ENCODE measurements at places on chromosomes 7 and 10.
A peak's percentile ranks its signal among the peaks of the same experiment; 100 is the strongest.

- DNase-seq = no peak
These were observed 242.8 kb downstream of the GLI3 start for GRCh38 chr7:41994036-41994745.

- no peak for DNase-seq
These were observed 452 bp upstream of the TMEM140 start for GRCh38 chr7:135147341-135147898.

DNA sequence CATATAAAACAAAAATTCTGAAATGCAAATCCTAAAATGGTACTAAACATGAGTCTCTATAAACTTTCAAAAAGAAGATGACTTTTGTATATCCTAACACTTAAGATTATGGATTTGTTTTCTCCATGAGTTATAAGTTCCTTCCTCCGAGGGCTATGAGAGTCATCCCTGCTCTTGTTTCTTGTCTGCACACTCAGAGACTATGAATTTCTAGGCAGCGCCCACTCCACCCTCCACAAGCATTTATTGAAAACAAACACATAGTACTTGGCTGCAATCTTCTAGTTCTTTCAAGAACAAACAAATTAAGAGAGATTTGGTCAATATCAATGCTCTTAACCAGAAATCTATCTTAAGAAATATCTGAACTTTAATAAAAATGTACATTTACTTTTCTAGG lies 211.7 kb downstream of the DKK1 start:
- DNase-seq = no peak

- DNase-seq = no peak
These were observed 6.3 kb downstream of the KIAA1217 start for GRCh38 chr10:24215196-24215595.

- no peak for DNase-seq
These were observed 41.3 kb upstream of the ARL4A start for GRCh38 chr7:12646139-12646538.

DNA sequence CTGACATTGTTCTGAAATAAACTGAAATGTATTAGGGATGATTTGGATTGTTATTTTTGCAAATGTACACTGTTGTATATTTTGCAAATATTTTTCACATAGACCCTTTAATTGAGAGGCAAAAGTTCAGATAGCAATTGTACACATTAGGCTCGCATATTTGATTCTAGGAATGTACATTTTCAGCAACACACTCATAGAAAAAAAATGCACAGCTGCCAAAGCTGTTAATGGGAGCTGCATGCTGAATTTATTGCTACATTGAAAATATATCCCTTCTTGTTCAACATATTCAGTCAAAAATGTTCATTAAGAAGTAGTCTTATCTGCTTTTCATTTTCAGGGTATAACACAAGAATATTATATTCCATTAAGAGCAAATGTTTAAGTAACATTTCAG lies 512.9 kb downstream of the ATRNL1 start:
- DNase-seq = no peak

GRCh38 chr7:132759482-132760243 lies 183.4 kb upstream of the PLXNA4 start:
- DNase-seq = no peak

- DNase-seq = no peak
These were observed 75.1 kb upstream of the DDC start for GRCh38 chr7:50640256-50640655.

DNA sequence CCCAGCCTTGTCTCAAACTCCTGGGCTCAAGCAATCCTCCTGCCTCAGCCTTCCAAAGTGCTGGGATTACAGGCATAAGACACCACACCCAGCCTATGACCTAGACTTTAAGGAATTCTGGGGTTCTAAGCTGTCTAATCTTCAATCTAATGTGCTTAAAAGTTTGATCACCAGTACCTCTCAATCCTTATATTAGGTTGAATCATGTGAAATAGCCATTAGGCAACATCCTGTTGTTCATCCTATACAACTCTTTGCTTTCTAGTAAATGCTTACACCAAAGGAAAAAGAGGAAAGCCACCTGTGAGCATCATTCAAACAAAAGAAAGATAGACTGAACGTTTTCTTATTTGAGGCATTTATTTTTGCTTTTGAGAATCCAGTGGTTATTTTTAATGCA lies 56.0 kb downstream of the ATOH7 start:
- no peak for DNase-seq

GRCh38 chr7:2108071-2108455 lies 124.7 kb downstream of the MAD1L1 start:
- DNase-seq = no peak

DNA sequence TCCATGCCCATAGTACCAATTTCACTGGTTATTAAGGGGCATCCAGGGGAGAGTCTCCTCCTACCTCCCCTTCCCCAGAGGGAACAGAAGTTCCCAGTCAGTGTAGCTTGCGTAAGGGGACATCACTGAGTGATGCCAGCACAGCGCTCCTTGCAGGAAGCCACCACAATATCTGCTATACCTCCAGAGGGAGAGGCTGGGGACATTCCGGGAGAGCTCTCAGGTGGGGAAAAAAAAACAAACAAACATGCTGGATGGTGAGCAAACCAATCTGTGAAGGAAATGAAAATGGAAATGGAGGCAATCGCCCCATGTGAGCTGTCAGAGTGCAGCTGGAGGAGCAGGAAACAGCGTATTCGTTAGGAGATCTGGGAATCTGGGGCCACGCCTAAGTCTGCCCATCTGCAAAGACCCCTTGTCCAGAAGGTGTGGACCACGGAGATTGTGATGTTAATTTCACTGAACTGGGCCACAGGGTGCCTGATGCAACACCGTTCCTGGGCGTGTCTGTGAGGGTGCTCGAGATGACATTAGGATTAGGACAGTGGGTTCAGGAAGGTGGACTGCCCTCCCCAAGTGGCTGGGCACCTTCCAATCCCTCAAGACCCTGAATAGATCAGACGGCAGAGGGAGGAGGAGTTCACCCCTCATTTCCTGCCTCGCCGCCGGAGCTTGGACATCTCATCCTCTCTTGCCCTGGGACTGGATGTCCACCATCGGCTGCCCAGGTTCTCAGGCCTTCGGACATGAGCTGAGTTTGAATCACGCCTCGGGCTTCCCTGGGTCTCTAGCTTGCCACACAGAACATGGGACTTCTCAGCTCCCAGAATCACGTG lies 30.5 kb downstream of the GNA12 start:
- no peak for DNase-seq

- DNase-seq = no peak
These were observed 13.8 kb upstream of the RFC2 start for GRCh38 chr7:74267756-74268565.

DNA sequence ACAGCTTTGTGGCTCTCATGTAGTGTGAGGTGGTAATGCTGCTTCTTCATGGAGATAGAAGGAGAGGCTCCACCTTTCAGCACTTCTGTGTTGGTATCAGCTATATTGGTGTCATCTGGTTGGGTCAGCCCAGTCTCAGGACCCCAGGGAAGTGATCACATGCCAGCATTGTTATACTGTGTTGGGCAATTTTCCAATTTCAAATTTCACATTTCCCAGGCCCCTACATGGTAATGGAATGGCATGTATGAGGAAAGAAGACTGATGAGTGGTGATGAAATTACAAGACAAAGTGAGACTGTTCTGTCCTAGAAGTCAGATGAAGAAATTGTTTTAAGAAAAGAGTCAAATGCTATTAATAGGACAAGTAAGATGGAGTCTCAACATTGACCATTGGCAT lies 3.7 kb upstream of the AKR1C3 start:
- DNase-seq = no peak

GRCh38 chr10:119177708-119178371 lies 772 bp downstream of the PRDX3 start:
- DNase-seq = no peak

GRCh38 chr7:115940460-115941060 lies 90.0 kb downstream of the TFEC start:
- DNase-seq = no peak

- peak; percentile 19 for DNase-seq
These were observed 8.4 kb upstream of the BMPR1A start for GRCh38 chr10:86747796-86748581.

DNA sequence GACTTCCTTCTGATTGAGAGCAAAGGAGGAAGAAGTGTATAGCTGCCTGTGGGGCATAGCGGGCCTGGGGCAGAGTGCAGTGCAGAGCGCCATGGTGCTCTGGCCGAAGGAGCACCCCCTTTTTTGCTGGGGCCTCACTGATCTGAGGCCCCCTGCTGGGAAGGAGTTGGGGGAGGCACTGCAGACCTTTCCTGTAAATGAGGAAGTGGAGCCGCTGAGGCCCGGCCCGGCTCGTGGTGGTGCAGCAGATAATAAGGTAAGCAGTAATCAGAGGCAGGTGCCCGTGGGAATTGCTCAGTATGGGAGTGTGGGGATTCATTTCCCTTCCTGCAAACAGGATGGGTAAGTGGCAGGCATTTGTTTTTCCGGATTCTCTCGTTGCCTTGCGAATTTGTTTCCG lies 373.7 kb upstream of the MKI67 start:
- DNase-seq = no peak

GRCh38 chr7:138091032-138091431 lies 14.8 kb downstream of the AKR1D1 start:
- no peak for DNase-seq

GRCh38 chr7:134844200-134844599 lies 64.8 kb downstream of the CALD1 start:
- DNase-seq = no peak
